ENCODE measurements at places on chromosomes 5 and 9.

- no peak for DNase-seq
Measured at GRCh38 chr9:95819636-95820035, 55.9 kb upstream of the ERCC6L2 start.

DNA sequence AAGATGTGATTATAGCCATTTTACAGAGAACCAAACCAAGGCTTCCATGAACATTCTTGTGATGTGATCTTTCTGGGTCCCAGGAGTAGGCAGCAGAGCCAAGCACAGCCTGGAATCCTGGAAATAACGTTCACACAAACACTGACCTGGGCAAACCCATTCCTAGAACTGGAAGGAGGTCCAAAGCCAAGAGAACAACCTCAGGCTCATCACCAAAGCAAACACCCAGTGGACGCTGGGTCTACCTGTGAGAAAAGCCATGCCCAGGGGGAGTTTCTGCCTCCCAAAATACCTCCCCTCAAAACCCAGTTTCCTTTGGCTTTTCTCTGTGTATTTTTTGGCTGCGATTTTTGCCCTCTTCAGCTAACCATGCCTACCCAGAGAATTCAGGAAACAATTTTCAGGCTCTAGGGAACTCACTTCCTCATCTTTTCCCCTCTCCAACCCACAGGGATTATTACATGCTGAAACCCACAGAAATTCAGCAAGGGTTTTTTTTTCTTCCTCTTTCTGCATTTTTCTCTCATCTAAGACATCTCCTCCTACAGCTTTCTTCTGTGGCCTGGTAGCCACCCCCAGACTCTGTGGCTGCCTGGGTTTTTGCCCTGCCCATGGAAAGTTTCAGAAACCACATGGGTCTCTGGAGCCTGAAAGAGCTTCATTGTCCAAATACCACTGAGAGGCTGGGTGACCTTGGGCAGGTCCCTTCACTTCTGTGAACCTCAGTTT, 75.0 kb downstream of the TNC start:
- DNase-seq, result no peak

- no peak for DNase-seq
Measured at GRCh38 chr5:104539618-104540350, 977.2 kb upstream of the NUDT12 start.

GRCh38 chr9:133855802-133856521, 117.8 kb upstream of the SARDH start:
- no peak for DNase-seq

DNA sequence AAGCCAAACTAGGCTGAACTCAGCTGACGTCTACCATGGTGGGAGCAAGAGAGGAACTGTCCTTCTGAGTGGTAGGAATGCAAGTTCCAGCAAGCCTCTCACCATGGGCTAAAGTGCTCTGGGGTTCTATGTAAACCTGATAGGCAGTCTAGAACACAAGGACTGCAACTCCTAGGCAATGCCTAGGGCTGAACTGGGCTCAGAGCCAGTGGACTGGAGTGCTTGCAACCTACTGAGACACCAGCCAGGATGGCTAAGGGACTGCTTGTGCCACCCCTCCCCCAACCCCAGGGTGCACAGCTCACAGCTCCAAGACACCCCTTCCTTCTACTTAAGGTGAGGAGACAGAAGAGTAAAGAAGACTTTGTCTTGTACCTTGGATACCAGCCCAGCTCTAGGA, 12.1 kb upstream of the RCL1 start:
- no peak for DNase-seq

- DNase-seq, result no peak
Measured at GRCh38 chr5:73497497-73498056, 665 bp upstream of the BTF3 start.

DNA sequence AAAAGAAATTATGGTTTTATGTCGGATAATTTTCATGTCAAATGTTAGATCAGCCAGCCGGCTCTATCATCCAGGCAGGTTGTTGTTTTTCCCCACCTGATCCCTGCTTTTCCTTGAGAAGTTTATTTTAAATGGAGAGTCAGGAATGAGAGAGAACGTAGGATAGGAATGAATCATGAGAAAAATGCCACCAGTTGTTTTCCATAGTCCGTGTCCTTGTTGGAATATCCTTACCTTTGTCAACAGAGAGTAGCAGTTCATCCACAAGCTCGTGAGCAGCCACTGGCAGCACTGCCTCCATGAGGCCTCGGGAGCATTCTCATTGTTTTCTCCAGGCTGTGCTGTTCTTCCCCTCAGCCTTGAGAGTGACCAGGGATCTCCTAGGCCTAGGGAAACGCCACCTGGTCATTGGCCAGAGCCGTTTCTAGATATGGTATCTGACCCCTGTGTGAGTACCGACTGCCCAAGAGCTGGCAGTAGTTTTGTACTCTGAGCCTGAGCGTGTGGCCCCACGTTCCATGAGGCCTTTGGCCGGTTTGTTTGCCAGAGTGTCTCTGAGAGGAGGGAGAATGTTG, 293.3 kb downstream of the FANCC start:
- DNase-seq, result no peak

DNA sequence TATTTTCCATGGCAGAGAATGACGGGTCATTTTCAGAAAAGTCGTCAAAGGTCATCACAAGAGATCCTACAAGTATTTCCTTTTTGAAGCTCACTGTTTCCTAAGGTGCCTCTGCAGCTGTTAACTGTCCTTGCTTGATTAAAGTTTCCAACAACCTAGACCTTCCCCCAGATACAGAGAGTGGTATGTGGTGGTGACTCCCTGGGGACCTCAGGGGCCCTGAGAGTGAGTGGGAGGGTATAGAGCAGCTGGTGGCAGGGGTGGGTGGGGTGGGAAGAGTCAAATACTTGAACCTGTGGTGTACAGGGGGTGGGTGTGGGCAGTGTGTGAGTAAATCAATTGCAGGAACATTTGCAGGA, 1.6 kb upstream of the CD72 start:
- DNase-seq, result no peak

Measured in stimulated activated naive CD4-positive, alpha-beta T cell (primary cell).